ENCODE measurements at places on chromosomes 12 and 14.

GRCh38 chr12:49811961-49812401 is 16.2 kb downstream of the NCKAP5L start:
- DNase-seq, result no peak

DNA sequence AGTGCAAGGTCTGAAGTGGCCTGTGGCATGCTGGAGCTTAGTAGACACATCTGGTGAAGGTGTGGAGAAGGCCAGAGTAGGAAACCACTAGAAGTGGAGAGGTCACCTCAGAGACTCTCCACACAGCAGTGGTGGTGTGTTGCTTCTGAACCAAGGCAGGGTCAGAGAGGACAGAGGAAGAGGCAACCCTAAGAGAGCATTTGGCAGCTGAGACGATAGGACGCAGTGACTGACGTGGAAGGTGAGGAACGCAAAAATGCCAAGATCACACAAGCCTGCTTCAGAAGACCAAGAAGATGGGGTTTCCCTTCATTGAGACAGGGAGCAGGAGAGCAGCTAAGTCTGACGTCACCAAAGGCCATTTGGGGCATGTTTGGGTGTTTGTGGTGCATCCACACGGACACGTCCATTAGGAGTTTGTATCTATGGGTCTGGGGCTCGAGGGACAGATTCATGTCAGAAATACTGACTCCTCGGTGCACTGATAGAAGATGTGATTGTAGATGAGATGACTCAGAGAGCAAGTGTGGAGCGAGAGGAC is 338.1 kb downstream of the CACNA1C start:
- DNase-seq, result no peak

- no peak for DNase-seq
Observed at GRCh38 chr12:45775964-45776363, 46.5 kb downstream of the ARID2 start.

DNA sequence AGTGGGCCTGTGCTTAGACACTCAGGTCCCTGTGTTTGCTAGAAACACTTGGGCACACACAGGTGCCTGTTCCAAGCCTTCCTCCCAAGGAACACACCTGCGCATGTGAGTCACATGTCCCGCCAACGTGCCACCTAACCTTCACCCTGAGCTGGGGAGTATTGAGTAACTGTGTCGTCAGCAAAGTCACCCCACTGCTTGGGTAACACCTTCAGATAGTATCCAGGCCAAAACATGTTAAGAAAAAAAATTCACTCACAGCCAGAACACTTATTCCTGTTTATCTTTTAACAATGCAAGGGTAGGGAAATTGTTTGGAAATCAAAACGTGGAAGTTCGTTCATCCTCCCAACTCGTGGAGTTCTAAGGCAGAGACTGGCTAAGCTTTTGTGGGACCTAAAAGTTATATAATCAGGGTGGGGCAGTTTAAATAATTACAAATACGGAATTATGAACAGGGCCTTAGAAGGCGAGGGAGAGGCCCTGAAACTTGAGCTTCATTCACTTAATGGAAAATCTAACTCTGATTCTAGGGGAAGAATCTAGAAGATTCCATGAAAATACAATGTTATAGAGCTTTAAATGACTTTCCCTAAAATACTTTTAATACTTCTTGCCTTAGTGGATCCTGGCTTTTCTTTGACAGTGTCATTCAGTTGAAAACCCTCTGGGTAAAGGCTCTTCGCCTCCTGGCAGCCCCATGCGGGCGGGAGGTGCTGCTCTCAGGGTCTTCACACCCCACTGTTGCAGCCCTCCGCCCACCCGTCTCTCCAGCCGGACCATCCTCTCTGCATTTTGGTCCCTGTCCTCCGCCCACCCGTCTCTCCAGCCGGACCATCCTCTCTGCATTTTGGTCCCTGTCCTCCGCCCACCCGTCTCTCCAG is 30.3 kb upstream of the ADIPOR2 start:
- DNase-seq, result no peak

- DNase-seq, result no peak
Observed at GRCh38 chr12:92927436-92928281, 1.4 kb downstream of the EEA1 start.

GRCh38 chr14:98899441-98899840 is 372.6 kb downstream of the BCL11B start:
- DNase-seq, result no peak
